ENCODE measurements at places on chromosomes 7 and 10.

GRCh38 chr7:155193716-155194115 is 104.0 kb upstream of the INSIG1 start:
- DNase-seq, result no peak

- no peak for DNase-seq
These were observed 1178.5 kb upstream of the C7orf33 start for GRCh38 chr7:147412109-147412508.

GRCh38 chr10:100969187-100970075 is at the start of gene SEMA4G:
Gene SEMA4G (plus strand): TSS chr10:100969504. CDS start chr10:100972913, 3,409 bp downstream.
- DNase-seq, result peak; percentile 35

- DNase-seq, result no peak
These were observed 744.7 kb downstream of the XPNPEP1 start for GRCh38 chr10:109178591-109178990.

DNA sequence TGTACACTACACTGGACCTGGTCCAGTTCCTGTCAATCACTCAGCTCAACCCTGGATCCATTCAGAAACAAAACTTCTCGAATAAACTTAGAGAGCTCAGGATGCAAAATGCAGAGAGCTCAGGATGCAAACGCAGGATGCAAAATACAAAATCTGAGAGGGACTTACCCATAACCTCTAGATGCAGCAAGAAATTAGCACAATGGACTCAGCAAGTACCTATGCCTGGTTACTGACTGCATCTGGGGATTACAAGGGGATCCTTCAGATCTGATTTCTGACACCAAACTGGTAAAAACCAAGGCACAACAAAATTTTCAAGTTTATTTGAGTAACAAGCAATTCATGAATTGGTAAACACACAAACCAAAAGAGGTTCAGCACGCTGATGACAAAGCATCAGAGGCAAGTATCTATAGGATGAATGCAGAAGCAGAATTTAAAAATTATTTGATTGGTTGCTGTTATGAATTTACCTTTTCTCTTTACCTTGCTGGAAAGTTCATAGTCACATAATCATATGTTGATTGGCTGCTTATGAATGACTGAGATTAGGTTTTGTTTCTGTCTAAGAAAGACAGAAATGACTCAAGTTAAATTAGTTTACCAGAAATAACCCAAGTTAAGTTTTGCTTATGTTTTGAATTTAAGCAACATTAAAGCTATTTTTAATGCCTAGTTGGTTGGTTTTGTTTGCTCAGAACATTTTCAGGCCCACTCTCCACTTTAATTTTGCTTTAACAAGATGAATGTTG is 11.4 kb downstream of the GIMAP6 start:
- no peak for DNase-seq

DNA sequence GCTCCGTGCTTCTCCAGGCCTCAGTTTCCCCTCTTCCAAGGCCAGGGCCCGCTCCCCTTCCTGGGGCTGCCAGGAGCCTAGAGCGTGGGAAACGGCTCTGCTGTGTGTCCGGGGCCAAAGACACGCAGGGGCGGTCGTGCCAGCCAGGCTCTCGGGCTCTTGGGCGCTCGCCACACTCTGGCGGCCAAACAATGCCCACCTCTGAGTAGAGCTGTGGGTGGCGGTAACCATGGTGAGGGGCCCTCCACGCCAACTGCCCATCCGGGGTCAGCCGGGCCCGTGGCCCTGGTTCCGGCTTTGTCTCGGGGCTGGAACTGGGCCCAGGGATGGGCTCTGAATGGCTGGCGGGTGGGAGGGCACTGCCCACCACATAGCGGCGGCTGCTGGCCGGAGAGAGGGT is 16.0 kb downstream of the GRIFIN start:
- DNase-seq, result no peak

DNA sequence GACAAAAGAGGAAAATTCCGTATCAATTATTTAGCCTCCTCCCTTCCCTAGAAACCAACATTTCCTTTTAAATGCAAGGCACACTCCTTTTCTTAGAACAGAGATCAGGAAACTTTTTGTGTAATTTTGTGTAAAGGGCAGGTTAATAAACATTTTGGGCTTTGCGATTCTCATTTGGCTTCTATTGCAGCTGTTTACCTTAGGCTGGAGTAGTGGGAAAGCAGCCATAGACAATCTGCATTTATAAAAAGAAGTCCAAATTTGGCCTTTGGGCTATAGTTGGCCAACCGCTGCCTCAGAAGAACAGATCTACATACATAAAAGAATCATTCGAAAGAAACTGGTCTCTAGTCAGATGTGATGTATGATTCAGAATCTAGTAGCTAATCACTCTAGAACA is 35.3 kb downstream of the NAMPT start:
- no peak for DNase-seq
